ENCODE measurements at places on chromosomes 3 and 15.
A peak's percentile ranks its signal among the peaks of the same experiment; 100 is the strongest.

DNA sequence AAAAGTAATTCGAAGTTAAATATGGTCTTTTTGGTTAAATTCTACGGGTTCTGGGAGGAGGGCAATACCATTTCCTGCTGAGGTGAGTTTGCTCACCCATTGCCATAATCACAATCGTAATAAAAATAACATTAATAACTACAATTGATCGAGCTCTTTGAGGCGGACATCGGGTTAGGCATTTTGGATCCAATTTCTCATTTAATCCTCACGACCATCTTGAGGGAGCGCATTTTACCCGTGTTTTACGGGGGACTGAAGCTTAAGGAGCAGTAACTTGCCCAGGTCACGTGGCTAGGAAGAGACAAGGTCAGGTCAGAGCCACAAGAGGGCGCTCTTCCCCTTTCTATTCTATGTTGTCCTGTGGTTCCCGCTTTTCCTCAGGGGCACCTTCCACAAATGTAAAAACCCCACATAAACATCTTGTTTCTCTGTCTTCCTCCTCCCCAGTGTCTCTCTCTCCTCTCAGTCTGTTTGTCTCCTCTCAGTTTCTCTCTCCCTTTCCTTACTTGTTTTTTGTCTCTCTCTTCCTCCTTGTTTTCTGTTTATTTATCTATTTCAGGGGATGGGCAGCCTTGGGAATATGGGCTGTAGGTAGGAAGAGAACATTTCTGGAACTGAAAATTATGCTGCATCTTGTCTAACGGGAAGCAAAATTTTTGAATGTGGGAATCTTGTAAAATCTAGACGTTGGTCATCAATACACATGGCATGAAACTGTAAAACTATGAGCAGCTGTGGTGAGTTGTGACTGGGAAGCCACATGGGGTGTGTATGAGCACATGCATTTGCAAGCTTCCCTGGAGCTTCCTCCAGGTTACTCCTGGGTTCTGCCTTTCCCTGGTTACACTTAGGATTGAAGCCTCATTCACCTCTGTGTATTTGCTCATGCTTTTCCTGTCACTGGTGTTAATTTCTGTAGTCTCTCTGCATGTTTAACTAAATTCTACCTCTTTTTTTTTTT, 71.0 kb downstream of the SQOR start:
- DNase-seq, result peak; percentile 42

- no peak for DNase-seq
Observed at GRCh38 chr15:88323468-88323867, 66.9 kb upstream of the NTRK3 start.

- DNase-seq, result no peak
Observed at GRCh38 chr15:77358545-77359240, 61.2 kb downstream of the PEAK1 start.

DNA sequence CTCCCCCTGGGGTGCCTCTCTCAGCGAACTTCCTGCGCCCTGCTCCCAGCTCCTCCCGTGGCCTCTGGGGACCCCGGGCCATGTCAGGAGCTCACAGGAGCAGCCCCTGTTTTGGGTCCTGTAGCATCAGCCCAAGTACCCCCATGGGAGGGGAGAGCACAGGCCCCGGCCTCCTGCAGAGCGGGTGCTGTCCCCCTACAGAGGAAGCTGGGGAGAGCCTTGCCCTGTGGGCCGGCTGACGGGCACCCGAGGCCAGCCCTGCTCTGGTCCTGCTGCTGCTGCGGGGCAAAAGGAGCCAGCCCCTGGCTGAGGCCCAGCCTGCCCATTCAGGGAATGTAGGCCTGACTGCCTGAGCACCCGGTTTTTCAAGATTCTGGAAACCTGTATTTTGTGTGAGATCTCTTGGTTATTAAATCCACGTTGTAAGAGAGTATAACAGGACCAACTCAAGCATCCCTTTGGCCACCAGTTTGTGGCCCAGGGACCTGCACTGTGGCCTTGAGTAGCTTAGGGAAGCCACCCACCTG, 12.4 kb downstream of the PLXNA1 start:
- DNase-seq, result no peak

DNA sequence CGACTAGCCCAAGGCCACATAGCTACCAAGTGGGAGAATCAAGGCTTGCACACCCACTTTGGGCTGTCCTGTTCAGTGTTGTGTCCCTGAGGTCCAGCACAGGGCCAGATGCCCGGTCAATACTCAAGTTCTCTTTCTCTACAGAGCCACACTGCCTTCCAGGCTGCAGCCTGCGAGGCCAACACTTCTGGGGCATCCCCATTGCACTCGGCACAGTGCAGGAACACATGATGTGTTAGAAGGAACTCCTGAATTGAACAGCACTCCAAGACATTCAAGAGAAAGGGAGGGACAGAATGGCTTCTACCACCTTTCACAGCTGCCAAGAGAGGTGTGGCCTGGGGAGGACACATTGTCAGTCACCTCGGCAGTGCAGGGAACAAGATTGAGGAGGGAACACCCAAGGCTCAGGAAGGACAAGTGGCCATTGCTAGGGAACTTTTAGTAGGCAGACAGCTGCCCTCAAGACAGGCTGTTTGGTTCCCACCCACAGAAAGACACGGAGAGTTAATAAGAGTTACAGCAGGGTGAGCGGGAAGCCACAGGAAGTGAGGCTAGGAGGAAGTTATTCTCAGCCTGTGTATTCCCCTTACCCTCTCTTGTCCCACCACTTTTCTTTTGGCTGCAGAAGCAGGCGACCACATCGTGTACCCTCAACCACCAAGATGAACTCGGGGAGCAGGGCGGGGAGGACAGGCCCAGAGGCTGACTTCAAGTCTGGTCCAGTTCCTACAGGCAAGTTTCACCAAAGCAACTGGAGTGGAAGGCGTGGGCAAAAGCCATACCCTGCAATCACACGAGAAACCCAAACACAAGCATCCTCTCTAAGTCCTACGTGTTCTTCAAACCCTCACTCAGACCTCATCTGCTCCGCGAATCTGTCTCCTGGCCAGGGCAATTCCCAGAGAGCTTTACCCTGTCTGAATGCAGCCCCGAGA, 69.4 kb downstream of the SRGAP3 start:
- DNase-seq, result no peak

DNA sequence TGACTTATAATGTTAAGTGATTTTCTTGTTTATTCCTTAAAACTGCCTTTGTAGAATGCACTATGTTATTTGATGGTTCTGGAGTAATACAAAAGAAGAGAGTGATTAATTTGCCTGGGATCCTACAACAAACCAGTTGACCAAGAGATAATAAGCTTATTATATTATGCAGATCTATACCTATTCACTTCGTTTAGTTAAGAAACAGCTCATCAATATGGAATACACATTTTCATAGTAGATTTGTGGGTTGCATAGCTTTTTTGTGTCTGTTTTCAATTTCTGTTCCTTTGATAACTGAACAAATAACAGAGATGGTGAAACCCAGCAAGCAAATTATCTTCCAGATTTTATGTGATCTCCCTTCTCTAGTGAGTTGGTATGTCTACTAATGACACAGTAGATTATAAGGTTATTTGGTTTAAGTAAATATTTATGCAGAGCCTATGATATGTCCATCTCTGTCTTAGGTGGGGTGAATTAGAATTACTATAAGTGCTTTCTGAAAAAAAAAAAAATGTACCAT, 443.3 kb upstream of the TPRG1 start:
- DNase-seq, result no peak

DNA sequence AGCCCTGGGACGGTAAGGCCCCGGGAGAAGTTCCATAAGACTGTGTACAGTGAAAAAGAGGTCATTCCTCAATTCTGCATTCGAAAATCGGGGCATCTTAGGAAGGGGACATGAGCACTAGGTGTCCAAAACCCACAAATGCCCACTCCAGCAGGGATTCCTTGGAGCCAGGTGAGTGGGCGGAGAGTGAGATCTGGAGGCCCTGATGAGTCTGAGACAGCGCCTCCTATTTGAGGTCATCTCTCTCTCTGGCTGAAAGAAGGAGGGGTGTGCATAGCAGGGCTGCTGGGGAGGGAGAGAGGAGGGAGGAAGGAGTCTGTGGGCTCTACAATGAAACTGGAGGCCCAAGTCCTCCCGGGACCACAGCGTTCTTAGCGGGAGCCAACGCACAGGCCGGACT, 38.1 kb upstream of the LACTB start:
- DNase-seq, result no peak

- no peak for DNase-seq
Observed at GRCh38 chr15:65373163-65373651, 4.6 kb downstream of the IGDCC3 start.

- no peak for DNase-seq
Observed at GRCh38 chr3:151477591-151478334, 16.9 kb upstream of the IGSF10 start.

- DNase-seq, result no peak
Observed at GRCh38 chr3:29430558-29430971, 149.7 kb downstream of the RBMS3 start.

DNA sequence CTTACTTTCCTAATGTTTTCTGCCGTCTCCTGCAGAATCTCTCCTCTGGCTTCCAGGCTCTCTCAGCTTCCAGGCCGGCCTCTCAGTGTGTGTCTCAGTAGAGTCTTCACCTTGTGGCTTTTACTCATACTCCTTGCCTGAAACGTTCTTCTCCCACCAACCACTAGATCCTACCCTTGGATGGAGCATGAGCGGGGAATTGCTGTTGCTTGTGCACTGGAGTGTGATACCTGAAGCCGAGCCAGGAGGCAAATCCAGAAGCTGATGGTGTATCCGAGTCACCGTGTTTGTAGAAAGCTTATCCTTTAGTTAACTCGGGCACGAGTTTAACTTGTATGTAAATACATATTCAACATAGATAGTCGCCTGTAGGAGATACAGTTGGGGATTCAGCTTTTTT, 285.0 kb upstream of the C2CD4B start:
- no peak for DNase-seq

DNA sequence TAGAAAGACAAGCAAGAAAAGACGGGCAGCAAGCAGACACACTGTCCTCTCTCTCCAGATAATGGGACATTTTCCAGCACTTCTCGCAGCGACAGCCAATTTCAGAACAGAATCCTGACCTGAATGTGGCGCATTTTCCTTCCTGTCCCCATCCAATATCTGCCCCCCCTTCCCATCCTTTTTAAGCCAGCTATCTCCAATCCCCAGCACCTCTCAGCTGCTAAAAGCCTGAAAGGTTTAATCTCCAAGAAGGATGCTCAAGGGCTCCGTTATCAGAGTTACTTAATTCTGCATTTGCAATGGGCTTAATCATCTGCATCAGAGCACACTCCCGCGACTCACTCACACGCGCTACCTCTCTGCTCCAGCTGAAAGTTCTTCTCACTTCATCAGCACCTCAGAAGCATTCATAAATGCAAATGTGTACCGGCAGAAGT, 50.5 kb downstream of the SRGAP3 start:
- no peak for DNase-seq

DNA sequence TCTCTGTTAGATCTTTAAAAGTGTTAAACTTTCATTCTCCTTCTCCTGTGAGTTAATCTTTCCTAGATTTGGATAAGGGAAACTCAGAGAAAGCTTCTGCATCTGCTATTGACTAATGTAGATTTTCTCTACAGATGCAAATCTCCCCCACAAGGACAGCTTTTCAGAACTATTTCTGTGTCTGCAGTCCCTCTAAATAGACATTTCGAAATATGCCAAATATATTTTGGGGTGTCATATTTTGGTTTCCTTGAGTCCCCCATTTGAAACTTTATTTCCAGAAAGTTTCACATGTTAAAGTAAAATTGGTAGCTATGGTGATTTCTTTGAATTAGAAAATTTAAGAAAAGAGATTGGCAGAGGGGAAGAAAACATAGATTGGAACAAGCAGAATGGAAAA, 852.3 kb upstream of the ALCAM start:
- no peak for DNase-seq

DNA sequence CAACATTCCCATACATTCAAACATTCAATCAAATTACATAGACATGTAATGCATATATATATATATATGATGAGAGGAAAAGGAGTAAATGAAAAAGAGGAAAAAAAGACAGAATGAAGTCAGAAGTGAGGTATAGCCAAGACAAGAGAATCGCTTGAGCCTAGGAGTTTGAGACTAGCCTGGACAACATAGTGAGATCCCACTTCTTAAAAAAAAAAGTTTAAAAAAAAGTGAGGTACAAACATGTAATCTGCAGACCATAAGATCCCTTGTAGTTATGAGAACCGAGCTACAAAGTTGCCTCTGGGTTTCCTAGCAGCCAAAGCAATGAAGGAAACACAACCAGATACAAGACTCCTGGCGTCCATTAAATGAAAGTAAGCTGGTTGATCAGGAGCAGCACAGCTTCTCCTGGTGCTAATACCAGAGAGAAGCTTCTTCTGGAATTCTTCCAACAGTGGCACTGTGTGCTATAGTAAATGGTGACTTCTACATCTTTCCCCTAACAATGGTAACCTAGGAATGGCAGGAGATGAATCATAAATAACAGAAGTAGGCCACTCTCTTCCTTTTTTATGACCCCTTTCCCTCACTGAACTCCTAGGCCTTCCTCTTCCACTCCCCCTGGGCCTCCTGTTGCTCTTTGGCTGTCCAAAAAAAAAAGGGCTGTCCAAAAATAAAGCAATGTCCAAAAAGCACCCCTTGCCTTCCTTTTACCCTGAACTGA, 3.5 kb downstream of the KCNMB3 start:
- DNase-seq, result no peak

DNA sequence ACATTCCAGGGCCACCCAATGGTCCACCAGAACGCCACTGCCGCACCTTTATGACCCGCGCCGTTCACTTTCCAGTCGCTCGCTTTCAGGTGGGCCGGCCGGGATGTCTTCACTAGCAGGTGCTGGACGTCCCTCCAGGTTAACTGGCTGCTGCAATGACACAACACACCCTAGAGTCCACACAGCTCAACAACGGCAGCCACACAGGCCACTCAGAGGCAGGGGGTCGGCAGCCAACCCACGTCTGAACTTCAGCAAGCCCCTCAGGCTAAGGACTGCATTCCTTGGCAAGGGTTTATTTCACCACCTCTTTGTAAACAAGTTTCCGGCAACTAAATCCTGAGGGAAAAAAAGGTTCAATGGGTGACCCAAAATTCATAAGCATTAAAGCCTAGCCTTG, 89.2 kb upstream of the SNRPA1 start:
- DNase-seq, result no peak

- no peak for DNase-seq
Observed at GRCh38 chr3:33141006-33141405, 27.2 kb downstream of the CRTAP start.

GRCh38 chr3:140022066-140022770, 87.2 kb downstream of the CLSTN2 start:
- DNase-seq, result no peak

- no peak for DNase-seq
Observed at GRCh38 chr3:177601152-177601551, 403.9 kb upstream of the TBL1XR1 start.

DNA sequence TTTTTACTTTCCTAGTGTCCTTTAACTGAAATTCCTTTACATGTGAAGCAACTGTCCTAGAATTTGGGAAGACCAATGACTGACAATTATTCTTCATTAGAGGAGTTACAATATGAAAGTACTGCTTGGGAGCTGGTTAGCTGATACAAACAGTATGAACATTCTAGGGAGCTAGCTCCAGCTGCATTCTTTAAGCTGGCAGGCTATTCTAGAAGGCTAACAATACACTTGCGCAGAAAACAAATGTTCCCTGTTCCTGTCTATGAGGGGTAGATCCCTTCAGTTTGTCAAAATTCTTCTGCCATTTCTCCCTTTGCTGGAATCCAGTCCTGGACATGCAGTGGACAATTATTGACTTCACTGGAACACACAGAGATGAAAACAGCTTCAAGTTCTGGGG, 60.2 kb upstream of the NANOGP8 start:
- no peak for DNase-seq

All from activated naive CD8-positive, alpha-beta T cell treated with anti-CD3 and anti-CD28 coated beads, Interleukin-2, amount 50 U/mL, for 16 hours (primary cell).